ENCODE measurements at places on chromosomes 7 and 10.

GRCh38 chr10:51926337-51926736 is 226.9 kb upstream of the CSTF2T start:
- no peak for DNase-seq

GRCh38 chr7:80929619-80930018 is 10.8 kb upstream of the SEMA3C start:
- DNase-seq = no peak

GRCh38 chr7:26202019-26202990 is 760 bp downstream of the CBX3 start:
- no peak for DNase-seq

DNA sequence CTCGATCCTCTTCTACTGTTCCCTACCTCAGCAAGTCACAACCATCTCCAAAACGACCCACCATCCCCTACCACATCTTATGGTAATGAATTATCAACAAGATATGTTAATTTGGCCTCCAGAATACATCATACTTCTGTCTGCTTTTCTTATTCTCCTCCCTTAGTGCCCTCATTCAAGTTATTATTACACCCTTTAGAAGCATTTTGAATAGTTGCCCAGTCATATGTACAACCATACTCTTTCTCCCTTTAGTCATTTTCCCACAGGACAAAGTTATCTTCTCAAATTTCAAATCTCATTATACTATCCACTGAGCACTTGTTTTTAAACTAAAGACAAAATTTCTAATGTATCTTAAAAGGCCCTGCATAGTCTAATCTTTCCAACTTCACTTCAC is 71.0 kb downstream of the GNAT3 start:
- DNase-seq = no peak

DNA sequence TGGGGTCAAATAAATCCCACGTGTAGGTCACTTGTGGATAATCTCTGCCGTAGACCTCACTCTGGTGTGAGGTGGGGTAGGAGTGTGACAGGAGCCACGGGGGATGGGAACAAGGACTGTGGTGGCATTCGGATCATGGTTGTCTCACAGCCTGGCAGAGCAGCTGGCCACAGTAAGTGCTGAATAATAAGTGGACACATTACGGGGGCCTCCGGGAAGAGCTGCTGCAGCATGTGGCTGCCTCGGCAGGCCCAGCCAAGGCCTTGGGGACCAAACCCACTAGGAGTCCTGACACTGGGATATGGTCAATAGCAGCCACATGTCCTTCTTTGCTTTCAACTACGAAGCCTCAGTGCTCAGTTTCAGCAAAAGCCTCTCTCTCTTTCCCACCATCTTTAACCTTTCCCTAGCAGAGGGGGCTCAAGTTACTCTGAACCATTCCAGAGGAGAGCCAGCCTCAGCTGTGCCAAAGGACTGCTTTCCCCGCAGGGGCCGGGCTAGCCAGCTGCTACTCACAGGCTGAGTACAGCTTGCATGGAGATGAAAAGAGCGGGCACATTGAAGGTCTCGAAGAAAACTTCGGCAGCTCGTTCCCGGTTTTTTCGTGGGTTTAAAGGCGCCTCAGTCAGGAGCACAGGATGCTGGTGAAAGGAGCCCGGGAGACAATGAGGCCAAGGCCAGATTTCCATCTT is 17.3 kb downstream of the ACTR1A start:
- DNase-seq = no peak

Measured in activated CD4-positive, alpha-beta T cell treated with anti-CD3 and anti-CD28 coated beads, Interleukin-2, Interleukin-4, amounts not matched to agents 100 ng/mL and 50 ng/mL, durations not matched to agents 16 hours and 8 hours (primary cell).